ENCODE measurements at places on chromosomes 2 and 18.
A peak's percentile ranks its signal among the peaks of the same experiment; 100 is the strongest.

DNA sequence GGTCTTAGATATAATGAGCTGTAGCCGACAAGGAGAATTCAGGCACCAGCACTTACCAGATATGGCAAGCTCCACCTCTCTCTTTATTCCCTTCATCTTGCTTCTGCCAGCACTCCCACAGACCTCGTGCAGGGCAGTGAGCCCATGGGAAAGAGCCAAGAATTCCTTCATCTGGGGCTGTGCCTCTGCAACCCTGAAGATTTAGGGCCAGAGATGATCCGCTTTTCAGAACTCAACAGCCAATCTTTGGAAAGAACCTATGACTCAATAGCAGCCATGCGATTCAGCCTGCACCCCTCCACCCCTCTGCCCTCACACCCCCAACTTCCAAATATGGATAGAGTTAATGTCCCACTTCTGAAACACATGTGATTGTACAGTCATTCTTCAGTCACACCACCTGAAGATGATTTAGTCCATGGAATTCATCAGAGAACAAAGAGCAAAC is 533.7 kb upstream of the TNP1 start:
- DNase-seq, result no peak

GRCh38 chr2:42755191-42755880 is 8.6 kb downstream of the OXER1 start:
- no peak for DNase-seq

GRCh38 chr2:109065391-109065734 is 63.6 kb upstream of the SH3RF3 start:
- no peak for DNase-seq

GRCh38 chr2:9771481-9772017 is 71.7 kb upstream of the TAF1B start:
- DNase-seq, result no peak

DNA sequence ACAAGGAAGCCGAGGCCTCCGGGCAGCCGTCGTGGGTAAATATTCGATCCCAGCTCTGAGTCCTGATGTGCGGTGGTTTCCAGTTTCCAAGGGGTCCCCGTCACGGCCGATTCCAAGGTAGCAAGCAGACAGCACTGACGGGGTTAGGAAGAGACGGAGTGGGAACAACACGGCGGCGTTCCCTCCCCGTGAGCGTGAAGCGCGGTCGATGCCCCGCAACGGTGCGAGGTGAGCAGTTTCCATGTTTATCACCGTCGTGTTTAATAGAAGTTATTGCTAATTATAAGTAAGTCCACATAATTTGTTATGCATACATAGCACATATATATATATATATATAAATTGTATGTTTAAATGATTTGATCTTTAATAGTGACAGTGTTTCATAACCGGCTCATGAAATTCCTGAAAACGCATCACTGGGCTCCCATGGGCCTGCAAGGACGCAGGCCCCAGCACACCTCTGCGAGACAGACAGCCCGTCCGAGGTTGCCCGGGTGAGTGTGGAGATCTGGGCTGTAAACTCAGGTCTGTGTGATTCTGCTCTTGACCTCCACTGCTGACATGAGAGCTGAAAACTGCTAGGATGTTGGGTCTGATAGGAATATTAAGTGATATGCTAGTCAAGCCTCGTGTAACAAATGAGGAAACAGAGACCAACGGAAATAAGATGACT is 243.5 kb upstream of the SALL3 start:
- peak; percentile 22 for DNase-seq

GRCh38 chr2:239383759-239384156 is 17.1 kb downstream of the HDAC4 start:
- no peak for DNase-seq

DNA sequence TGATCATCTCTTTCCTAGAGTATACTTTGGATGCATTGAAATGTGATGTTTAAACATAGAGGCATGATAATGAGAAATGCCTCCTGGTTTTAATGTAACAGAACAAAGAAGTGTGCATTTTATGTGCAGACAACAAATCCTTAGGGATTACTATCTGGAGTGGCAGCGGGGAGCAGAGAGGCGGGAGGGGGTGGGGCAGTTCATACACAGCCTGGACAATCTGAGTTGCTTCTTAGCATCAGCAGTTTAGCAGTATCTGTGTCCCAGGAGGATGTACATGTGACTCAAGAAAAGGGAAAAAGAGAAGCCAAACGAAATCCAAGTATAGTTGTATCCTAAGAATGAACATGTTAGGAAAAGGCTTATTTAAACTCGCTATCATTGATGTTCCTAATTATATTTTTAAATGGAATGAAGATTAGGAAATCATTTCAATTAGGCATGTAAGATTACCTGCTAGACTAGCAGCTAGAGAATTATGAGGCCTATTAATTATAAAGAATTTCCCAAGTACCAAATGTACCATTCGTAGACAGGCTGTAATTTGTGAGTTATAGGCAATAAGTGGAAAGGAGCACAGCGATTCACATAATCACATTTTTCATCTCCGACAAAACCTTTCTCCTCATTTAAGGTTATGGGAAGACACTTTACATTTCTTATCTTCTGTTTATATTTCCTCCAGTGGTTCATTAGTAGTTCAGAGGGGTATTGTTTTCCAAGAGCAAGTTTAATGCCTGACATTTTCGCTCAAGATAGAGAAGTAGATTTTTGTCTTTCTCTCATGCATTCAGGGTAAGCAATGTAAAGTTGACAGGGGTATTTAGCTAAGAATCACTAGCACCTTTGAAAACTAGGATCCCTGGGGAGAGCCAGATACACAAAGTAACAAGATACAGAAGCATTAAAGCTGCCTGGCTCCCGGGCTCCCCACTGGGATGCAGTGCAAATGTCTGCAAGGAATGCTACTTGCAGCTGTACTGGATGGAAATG is 141.3 kb upstream of the NOSTRIN start:
- DNase-seq, result no peak

DNA sequence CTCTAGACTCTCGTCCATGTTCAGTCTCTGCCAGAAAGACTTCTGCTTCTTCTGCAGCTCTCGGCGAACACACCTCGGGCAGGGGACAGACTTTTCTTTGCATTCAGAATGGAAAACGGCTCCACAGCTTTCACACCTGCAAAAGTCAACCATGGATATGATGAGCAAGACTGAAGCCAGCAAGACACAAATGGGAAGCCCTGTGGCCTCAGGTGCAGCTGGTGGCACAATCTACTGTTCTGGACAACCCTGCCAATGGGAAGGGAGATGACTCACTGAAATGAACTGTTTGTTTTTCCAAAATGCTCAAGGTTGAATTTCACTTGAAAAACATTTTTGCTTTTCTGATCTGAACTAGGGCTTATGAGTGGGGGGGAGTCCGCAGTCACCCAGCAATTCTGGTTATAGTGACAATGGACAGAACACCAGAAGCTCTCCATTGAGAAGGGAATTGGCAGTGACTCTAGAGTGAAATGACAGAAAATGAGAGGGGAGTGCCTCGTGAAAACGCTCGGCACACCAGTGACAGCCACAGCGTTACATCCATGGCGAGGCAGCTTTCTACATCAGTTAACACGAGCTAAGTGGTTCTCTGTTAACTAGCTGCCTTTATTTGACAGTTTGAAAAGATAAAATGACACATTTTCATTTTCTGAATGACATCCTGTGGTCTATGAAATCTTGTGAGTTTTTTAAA is 58.8 kb upstream of the FZD5 start:
- no peak for DNase-seq

DNA sequence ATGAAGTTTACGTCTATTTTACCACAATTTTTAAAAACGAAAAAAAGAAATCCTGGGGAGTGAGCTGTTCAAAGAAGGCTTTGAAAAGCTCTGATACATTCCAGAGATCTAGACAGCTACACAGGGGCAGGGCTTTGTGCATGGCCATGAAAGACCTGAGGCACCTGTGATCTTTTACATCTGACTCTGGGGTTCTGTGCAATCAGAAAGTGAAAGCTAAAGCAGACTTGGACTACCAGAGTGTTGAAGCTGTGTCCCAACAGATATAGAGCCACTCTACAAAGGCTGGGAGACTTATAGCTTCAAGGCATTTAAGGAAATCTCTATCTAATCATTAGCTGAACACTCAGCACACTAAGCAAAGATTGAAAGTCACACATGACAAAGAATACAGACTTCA is 34.1 kb downstream of the PARD6G start:
- no peak for DNase-seq

GRCh38 chr2:172745636-172746035 is 10.0 kb downstream of the RAPGEF4 start:
- no peak for DNase-seq

DNA sequence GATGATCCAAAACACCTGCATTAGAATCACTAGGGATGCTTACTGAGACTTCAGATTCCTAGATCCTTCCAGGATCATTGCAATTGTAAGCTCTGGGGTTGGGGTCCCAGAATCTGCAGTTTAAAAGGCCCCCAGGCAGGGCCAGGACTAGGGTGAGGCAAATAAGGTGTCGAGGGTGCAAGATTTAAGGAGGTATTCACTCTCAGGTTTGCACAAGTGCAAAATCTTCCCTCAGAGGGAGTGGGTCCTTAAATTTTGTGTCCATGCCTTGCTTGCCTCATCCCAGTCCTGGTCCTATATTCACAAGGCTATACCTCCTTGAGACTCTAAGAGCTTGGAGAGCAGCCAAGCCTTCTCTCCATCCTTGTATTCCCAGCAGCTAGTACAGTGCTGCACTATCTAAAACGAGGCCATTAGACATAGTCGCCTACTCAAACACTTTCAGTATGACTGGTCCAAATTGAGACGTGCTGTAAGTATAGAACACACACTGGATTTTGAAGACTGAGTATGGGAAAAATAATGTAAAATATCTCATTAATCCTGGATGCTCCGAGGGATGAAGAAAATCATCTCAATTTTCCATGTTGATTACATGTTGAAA is 31.6 kb upstream of the MREG start:
- DNase-seq, result no peak

GRCh38 chr2:67904966-67905365 is 157.8 kb downstream of the C1D start:
- no peak for DNase-seq

GRCh38 chr2:227335713-227336112 is 10.7 kb downstream of the MFF start:
- DNase-seq, result no peak

DNA sequence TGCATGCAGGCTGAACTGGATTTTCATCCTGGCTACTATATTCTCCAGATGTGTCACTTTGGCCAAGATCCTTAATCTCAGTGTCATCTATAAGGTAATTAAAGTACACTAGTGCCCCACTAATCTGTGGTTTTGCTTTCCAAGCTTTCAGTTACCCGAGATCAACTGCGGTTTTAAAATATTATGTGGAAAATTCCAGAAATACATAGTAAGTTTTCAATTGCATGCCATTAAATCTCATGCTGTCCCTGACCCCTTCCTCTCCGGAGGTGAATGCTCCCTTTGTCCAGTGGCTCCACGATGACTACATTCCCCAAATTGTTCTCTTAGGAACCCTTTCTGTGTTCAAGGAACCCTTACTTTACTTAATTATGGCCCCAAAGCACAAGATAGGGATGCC is 5.3 kb upstream of the TYMS start:
- no peak for DNase-seq

GRCh38 chr18:25662272-25662671 is 310.3 kb upstream of the ZNF521 start:
- no peak for DNase-seq

- no peak for DNase-seq
Measured at GRCh38 chr2:172323256-172323655, 104.1 kb upstream of the ITGA6 start.

DNA sequence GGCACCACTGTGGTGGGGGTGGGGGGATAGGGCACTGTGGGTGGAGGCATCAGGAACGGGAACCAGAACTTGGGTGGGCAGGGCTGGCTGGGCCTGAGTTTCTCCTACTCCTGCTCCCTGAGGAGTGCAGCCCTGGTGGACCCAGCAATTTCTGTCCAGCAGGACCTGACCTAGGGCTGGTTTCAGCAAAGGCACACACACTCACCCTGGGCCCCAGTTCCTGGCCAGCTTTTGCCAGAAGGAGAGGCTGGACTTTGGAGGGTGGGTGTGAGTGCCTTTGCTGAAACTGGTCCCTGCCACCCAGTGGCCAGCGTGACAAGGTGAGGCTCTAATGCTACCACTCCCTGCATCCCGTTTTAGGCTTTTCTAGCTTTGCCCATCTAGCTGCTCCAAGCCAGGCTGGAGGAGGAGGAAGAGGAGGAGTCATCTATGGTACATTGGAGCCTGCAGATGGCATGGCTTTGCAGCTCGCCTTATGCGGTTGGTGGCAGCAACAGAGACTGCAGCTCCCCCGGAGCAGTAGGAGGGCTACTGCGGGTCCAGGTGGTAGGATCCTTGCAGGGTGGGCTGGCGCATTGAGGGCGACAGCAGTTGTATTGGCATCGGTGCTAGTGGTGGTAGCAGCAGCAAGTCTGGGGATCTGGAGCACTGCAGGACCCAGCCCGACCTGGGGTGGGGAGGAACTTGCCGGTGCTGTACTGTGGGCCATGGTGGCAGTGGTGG is 40.4 kb upstream of the IMP4 start:
- no peak for DNase-seq

GRCh38 chr18:40559556-40559955 is 1395.5 kb upstream of the PIK3C3 start:
- no peak for DNase-seq

DNA sequence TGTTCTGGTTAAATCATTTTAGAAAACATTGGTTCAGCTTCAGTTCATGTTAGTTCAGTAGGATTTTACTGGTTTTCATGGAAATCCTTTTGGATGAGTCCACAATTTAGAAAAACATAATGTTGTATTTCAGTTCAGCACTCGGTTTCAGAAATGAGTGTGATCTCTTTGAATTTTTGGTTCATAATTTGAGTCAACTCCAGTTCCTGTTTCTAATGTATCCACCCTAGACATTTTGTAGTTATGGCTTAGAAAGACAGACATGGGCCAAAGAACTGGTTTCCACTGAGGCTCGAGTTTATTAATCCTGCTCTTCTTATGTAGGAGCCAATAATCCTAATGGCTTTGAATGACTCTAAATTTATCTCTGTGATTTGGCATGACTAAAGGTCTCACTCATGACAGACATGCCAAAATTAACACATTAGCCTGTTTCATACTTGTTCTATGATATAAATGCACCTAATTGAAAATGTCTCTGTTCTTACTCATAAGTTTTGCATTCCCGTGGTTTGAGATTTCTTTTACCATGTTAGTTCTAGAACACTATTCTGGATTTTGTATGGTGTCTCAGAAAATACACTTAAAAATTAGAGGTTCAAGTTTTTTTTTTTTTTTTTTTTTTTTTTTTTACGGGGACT is 82.3 kb upstream of the SPRED2 start:
- no peak for DNase-seq

GRCh38 chr18:13578400-13578799 is 148.0 kb downstream of the FAM210A start:
- DNase-seq, result no peak

- DNase-seq, result no peak
Measured at GRCh38 chr18:22026889-22027288, 142.5 kb upstream of the GATA6 start.

Measured in activated CD8-positive, alpha-beta memory T cell treated with anti-CD3 and anti-CD28 coated beads, Interleukin-2, amount 50 U/mL, for 48 hours (primary cell).